Urothelium cell line (cell line): ENCODE measurements at places on chromosomes 1 and 21.

DNA sequence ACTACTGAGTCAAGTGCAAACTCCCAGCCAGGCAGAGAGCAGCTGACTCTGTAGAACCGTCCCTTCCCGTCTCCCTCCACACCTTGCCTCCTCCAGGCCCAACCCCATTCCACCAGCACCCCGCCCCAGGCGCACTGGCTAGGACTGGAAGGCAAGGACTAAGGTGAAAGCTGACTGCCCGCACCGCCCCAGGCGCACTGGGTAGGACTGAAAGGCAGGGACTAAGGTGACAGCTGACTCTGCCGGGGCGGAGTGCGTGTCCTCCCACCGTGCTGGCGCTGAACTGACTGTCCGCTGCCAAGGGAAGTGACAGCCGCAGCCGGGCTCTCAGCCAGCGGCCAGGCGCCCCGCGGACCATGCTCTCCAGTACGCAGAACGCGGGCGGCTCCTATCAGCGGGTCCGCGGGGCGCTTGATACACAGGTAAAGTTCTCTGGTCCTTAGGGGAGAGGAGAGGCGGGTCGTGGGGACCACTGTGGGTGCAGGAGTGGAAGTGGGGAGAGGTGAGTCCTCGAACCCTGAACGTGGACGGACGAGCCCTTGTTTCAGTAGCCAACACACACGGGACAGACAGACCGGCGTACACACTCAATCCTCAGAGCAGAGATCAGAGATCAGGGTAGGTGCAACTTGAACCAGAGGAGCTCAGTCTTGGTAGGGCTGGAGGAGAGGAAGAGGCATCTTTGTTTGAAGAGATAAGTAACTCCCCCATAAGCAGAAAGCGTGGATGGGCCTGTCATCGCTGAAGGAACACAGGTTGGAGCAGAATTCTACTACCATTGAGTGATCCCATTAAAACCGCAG lies 58.0 kb downstream of the RBM11 start:
- no peak for DNase-seq

DNA sequence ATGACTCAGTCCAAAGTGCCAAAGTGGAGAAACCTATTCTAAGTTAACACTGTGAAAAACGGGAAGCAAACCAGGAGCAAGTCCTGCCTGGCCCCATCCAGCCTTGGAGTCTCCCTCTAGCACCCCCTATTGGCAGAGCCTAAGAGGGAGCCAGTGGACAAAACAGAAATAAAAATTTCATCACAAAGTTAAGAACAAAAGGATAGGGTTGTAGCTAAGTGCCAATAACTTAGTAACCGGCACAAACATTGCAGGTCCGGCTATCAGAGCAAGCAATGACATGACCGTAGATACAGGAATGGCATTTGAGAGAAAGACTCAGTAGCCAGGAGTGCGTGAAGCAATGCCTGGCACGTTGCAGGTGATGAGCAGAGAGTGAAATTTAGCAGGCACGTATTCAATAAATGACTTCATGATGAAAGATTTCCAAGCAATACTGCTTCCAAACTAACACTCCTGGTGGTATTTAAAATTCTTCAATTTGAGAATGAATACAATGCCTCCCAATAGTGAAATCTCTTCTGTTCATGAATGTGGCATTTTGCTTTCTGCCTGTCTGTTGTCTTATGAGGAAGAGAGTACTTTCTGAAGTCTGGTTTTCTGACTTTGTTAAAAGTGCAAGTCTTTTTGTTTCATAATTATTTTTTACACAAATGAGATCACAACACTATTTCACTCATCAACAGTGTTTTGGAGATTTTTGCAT lies 391.0 kb downstream of the OMA1 start:
- no peak for DNase-seq

- DNase-seq, result peak; percentile 28
These were observed 25.0 kb downstream of the KANK4 start for GRCh38 chr1:62294261-62294660.

GRCh38 chr1:7555391-7556185 lies 215.5 kb upstream of the VAMP3 start:
- no peak for DNase-seq

GRCh38 chr1:175826705-175827104 lies 83.3 kb upstream of the TNR start:
- no peak for DNase-seq

GRCh38 chr1:97094247-97094972 lies 372.8 kb downstream of the PTBP2 start:
- DNase-seq, result peak; percentile 25

GRCh38 chr1:161954050-161954449 lies 69.6 kb downstream of the OLFML2B start:
- DNase-seq, result no peak

DNA sequence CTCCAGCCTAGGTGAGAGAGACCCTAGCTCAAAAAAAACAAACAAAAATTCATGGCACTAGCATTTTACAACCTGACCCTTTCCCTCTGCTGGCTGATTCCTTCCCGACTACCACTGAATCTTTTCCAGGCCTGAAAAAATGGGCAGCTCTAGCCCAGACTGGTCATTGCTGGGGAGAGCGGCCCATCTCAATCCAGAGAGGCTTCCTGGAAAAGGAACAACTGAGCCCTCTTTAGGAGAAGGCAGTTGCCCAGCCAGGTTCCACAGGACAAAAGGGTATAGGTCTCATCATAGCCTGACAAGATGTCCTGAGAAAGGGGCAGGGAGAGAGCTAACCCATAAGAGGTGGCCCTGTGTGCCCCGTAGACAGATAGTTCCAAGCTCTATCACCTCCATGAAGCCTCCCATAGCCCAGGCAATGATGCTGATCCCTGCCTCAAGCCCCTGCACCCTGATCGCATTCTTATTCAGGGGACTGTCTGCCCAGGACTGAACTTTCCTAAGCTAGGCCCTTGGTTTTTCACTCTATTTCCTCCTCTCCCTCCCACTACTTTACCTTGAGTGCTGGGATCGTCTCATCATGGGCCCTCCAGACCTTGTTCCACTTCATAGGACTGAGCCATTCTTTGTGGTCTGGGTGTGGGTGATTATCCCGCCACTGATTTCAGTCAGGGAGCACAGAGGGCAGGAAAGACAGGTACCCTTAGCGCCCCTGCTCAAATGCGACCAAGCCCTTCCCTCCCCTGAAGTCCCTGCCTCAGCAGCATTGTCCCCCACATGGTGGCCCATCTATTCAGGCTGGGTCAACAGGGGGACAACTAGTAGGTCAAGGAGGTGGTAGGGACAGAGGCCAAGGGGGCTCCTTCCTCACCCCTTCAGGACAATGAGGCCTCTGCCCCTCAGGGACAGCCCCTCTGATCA lies 18.2 kb downstream of the RHBG start:
- DNase-seq, result no peak

- DNase-seq, result no peak
These were observed 228.9 kb downstream of the TNR start for GRCh38 chr1:175514387-175514953.

GRCh38 chr1:34864759-34865158 lies 5.2 kb upstream of the SMIM12 start:
- DNase-seq, result no peak

DNA sequence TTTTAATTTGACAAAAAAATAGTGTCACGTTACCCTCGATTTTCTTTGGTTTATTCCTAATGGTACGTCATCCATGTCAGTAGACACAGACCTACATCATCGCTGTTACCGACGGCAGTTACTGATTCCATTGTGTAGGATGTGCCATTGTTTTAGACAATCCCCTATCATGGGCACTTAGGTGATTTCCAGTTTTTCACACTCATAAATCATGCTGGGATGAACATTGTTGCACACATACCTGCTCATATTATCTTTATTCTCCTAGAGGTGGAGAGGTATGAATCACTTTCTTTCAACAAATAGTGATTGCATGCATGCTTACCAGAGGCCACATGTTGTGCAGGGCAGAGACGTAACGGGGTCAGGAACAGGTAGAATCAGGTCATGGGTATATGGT lies 79.7 kb upstream of the EFHD2 start:
- DNase-seq, result no peak

DNA sequence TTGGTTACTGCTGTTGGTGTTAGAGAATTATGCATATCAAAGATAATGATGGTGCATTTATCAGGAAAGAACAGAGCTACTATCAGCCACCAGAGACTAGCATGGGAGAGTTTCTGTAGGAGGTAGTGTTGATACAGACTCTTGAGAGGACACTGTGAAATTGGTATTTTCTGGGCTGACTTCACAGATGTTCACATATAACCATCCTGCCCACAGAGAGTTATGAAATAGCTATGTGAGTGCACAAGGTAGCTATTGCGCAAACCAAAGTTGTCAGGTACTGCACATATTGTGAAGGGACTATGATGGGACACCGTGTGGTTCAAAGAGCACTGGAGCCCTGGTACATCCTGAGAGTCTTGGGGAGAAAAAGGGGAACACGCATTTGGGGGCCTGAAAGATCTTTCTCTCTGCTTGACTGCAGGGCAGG lies 1.4 kb upstream of the TLCD4 start:
- DNase-seq, result no peak

DNA sequence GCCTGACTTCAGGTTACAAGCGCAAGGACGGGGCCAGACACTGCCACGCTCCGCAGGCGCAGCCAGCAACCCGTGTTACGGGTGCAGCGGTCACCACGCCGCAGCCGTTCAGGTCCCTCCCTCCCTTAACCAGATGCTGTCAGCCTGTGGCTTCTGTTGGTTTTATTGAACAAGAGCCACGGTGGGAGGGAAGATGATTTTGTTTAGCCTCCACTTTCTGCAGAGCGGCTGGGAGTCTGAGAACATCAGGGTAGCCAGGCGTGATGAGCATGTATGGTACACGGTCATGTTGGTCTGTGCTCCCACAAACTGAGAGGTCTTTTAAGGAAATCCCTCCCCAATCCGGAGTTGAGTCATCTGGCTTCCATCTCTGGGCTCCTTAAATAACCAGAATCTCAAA lies 18.5 kb upstream of the ADARB1 start:
- DNase-seq, result no peak

DNA sequence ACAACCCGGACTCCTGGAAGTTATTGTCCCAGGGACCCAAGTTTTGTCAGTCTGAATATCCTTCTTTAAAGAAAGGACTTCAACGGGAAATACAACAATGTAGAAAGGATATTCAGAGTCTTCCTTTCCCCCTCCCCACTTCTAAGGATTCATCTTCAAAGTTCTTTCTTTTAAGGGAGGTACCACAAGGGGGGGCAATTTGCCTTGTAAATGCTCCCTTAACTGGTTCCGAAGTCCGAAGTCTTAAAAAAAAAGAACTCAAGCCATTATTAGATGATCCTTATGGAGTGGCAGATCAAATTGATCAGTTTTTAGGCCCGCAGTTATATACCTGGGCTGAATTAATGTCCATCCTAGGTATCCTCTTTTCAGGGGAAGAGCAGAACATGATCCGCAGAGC lies 47.0 kb downstream of the SERINC2 start:
- no peak for DNase-seq

- DNase-seq, result no peak
These were observed 714.9 kb upstream of the CXADR start for GRCh38 chr21:16797966-16798365.

DNA sequence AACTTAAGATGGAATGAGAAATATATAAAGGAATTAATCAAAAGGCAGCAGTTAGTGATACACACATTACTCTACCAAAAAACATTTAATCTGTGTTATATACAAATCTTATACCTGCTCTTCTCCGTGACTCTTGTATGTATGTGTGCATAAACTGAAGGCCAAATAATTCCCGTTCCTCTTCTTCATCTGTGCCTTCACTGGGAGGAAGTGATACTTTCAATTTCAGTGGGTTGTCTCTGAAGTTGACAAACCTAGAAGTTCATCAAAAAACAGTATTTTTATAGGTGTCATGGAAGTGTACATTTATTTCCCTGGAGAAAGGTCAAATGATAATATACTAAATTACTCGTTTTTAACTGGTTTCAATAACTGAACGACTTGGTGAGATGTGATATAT lies 19.3 kb downstream of the TRMT13 start:
- no peak for DNase-seq

- DNase-seq, result no peak
These were observed 371.2 kb downstream of the PTBP2 start for GRCh38 chr1:97092824-97093223.

GRCh38 chr1:203225071-203225470 lies 4.4 kb downstream of the CHIT1 start:
- DNase-seq, result no peak

GRCh38 chr1:177274687-177275211 lies 104.0 kb downstream of the BRINP2 start:
- peak; percentile 60 for DNase-seq

DNA sequence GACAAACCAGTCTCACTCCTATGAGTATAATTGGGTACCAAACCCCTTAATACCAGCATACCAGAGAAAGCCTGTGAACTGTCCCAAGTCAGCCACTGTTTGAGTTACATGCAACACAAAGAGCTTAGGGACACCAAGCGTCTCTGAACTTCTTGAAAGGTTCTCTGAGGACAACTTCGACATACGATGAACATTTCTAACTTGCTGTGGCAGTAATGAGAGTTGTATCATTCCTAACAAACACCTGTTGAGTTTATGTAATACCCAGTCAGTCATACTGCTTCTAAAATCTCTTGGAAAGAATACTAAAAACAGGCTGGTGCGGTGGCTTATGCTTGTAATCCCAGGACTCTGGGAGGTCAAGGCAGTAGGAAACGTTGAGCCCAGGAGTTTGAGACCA lies 18.4 kb downstream of the CCT8 start:
- no peak for DNase-seq

GRCh38 chr1:28232558-28233263 lies at the start of gene DNAJC8:
DNAJC8 (minus strand) TSS chr1:28233029; CDS start chr1:28232998, 31 bp downstream.
- peak; percentile 94 for DNase-seq

DNA sequence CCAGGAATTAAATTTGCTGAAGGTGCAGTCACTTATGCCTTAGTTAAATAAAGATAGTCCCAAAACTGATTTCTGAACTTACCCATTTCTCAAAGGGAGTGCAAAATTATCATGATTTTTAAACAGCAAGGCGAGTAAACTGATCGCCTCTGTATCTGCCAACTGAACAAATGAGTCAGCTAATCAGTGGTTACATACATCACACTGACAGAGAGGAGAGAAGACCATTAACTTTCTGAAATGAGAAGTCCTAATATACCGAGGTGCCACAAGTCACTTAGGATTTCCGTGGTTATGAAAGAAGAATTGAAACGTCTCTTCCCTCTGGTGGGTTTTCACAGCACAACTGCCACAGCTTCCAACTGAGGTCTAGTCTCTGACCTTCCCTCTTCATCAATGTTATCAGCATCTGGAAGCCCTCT lies 400.7 kb downstream of the SMYD3 start:
- no peak for DNase-seq

- DNase-seq, result no peak
These were observed 33.7 kb upstream of the LRP8 start for GRCh38 chr1:53361541-53361961.
